ENCODE measurements at places on chromosomes 6 and 20.

DNA sequence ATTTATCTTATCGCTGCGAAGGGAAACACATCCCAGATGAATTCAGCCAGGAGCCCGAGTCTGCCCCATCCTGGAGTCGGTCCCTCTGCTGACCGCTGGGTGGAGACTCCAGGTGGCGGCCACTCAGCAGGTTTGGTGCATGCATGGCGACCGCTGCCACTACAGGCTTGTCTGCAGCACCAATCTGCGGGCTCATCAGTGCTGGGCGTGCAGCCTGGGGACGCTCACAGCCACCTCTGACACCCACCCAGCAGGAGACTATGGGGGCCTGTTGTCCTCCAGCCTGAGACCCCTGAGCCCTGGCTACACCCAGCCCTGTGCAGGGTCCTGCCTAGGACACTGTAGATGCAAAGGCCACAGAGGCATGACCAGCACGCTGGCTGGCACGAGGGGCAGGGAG is 40.5 kb upstream of the GATA5 start:
- no peaks in the 10 kb centered on the region for H3K36me3 ChIP-seq
- H3K27ac ChIP-seq, result no peak overlapping the region
- no peaks in the 10 kb centered on the region for H3K27me3 ChIP-seq
- H3K4me3 ChIP-seq, result no peak overlapping the region
- DNase-seq, result no peak

GRCh38 chr20:31476643-31477215 is 1.6 kb downstream of the REM1 start:
- no peaks in the 10 kb centered on the region for H3K4me1 ChIP-seq
- H3K4me3 ChIP-seq, result no peak overlapping the region
- no peak overlapping the region for H3K27ac ChIP-seq
- no peaks in the 10 kb centered on the region for H3K36me3 ChIP-seq
- H3K27me3 ChIP-seq, result peaks cover 24% of the 10 kb centered on the region
- DNase-seq, result no peak

GRCh38 chr6:104381907-104382306 is 477.8 kb downstream of the HACE1 start:
- DNase-seq, result no peak
- no peaks in the 10 kb centered on the region for H3K27me3 ChIP-seq
- no peak overlapping the region for H3K4me3 ChIP-seq
- no peak overlapping the region for H3K27ac ChIP-seq
- H3K4me1 ChIP-seq, result no peaks in the 10 kb centered on the region

DNA sequence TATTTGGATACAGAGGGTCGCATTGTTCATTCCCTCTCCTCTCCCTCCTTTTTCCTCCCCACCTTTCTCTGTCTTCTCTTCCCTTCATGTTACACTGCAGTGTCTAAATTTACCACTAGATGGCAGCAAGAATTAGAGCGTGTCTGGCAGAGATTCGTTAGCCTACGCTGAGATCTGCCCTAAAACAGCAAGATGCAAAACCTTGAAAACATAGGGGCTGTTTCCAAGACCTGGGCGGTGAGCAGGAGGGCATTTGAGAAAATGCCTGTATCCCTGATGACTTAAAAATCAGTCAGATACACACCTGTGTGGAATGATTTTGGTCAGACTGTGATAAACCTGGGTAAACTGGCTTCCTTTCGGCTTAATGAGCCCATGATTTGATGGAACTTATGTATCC is 101.5 kb upstream of the ISM1 start:
- H3K4me1 ChIP-seq, result no peaks in the 10 kb centered on the region
- no peak overlapping the region for H3K4me3 ChIP-seq
- no peak overlapping the region for H3K27ac ChIP-seq
- H3K36me3 ChIP-seq, result no peaks in the 10 kb centered on the region
- peak; percentile 19 for DNase-seq

GRCh38 chr6:3385660-3386151 is 71.1 kb downstream of the SLC22A23 start:
- H3K27ac ChIP-seq, result no peak overlapping the region
- DNase-seq, result peak; percentile 15
- H3K4me3 ChIP-seq, result no peak overlapping the region
- no peaks in the 10 kb centered on the region for H3K36me3 ChIP-seq

DNA sequence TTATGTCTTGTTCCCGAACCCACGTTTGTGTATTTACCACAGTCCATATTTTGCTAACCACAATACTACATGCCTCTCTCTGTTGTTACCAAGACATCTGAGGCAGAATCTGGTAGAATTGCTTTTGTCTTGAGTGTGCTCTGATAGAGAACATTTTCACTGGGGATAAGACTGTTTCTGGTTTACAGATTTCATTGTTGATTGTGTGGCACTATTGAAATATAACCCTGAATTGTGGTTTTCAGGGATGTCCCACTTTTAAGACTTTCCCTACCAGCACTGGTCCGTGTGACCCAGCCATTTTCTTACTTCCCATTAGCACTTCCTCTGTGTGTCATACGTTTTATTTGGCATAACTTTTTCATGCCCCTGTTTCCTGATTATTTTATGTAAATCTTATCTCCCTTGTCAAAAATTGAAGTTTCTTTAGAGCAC is 12.2 kb downstream of the NCOA7 start:
- H3K27me3 ChIP-seq, result no peaks in the 10 kb centered on the region
- DNase-seq, result peak; percentile 74
- peak overlapping the region; percentile 20 for H3K27ac ChIP-seq
- no peak overlapping the region for H3K4me3 ChIP-seq

Data from astrocyte (in vitro differentiated cells and primary cell).